ENCODE measurements at places on chromosomes 1 and 21.

DNA sequence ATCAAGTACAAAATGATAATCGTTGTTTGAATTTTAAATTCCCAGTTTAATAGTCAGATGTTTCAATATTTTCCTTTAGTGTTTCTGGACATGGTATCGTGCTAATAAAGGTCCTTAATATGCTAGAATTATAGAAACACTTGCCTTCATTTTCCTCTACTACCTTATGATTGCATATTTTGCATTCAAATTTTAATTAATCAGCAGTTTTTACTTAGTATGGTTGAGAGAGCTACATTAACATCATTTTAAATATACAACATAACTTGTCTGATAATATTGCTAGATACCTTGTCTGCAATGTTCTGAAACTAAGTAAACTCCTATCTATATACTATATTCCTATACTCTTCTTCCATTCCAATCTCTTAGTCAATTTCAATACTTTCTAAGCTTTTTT is 66.3 kb downstream of the USH2A start:
- DNase-seq: no peak

DNA sequence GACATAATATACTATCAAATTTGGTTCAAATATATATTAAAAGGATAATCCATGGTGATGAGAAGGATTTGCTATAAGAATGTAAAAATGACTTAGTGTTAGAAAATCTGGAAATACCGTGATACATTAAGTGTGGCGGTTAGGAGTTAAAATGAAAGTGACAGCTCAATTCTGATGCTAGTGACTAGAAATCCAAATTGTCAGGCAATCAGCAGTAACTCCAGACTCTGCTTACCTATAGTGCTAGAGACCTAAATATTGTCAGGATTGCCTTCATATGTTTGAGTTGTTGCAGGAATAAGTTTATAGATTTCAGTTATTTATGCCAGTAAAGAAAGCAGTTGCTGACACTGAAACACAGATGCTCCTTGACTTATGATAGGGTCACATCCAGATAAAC is 737.4 kb downstream of the MRPL39 start:
- DNase-seq: no peak

GRCh38 chr1:202154766-202155477 is 5.5 kb downstream of the PTPN7 start:
- no peak for DNase-seq

DNA sequence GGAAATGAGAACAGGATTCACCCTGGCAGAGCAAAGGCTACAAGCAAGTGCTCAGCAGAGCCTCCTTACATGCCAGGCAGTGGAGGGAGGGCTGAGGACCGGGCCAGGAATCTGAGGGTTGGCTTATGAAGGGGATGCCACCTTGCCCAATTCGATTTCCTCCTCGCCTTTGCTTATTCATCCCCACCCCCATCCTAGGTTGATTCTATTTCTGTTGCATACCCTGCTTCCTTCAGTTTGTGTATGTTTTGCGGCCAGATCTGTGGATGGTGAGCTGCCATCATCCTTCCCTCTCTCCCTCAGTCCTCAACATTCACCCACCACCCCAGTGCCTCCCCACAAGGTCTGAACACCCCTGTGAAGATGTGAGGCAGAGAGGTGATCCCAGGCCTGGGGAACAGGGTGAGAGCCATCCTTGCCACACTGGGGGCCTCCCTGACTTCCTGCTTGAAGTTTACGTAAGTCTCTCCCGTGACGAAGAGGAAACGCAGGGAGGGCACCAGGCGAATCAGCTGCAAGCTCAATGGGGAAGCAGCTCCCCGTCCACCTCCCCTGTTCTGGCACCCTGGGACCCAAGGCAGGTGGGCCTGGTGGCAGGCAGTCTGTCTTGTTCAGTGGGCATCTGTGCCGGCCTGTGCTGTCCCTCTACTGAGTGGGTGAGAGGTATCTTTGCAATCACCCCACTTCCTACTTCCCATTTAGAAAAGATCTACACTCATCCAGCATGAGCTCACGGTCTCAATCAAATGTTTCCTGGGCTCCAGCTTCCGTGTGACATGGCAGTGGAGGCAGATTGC is 50.6 kb upstream of the CNTN2 start:
- DNase-seq: no peak

DNA sequence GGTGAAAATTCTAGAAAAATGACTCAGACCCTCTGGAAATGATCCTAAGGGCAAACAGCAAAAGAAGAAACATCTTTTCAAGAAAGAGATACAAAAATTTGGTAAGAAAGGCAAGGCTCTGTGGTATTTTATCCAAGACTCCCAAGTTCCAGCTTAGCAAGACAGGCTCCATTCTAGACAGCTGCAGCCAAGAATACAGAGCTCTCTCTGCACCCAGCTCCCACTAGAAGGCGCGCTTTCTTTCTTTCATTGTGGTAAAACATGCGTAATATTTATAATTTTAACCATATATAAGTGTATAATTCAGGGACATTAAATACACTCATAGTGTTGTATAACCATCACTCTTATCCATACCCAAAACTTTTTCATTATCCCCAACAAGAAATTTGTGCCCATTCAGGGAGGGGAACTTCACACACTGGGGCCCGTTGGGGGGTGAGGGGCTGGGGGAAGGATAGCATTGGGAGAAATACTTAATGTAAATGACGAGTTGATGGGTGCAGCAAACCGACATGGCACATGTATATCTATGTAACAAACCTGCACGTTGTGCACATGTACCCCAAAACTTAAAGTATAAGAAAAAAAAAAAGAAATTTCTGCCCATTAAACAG is 2.2 kb upstream of the HFM1 start:
- no peak for DNase-seq

GRCh38 chr21:34956416-34957316 is 92.4 kb downstream of the RUNX1 start:
- no peak for DNase-seq
